CD8-positive, alpha-beta T cell (primary cell): ENCODE measurements at places on chromosomes 11 and 22.

DNA sequence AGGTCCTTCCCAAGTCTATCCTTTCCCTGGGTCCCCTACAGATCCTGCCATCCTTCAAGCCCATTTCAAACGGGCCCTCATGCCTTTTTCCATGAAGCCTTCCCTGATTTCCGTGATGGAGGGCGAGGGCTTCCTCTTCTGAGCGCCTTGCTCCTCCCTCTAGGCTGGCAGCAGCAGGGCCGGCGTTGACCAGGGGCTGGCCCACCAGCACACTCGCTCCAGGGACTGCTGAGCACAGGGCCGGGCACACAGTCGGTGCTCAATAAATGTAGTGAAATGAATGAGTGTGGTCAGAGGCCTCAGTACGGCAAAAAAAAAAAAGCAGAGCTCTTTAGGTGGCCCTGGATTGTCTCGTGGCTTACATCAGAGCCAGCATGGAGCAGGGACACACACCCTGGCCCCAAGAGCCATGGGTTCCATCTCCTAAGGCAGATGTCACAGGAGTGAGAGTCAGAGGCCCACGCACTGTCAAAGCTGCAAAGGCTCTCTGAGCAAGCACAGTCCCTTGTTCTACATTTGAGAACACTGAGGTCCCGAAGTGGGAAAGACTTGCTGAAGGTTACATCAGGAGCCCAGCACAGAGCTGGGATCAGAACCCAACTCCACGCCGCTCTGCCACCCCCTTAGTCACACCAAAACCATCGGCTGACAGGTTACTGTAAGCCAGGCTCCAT, 3.1 kb downstream of the IL2RB start:
- no peak for DNase-seq

- no peak for DNase-seq
Measured at GRCh38 chr11:34890812-34891211, 25.4 kb downstream of the APIP start.

GRCh38 chr11:133978794-133979193, 22.0 kb upstream of the IGSF9B start:
- DNase-seq, result no peak

- no peak for DNase-seq
Measured at GRCh38 chr11:62673196-62673525, 1.1 kb upstream of the LBHD1 start.

GRCh38 chr22:39003165-39003638, 10.9 kb upstream of the APOBEC3C start:
- peak; percentile 88 for DNase-seq

DNA sequence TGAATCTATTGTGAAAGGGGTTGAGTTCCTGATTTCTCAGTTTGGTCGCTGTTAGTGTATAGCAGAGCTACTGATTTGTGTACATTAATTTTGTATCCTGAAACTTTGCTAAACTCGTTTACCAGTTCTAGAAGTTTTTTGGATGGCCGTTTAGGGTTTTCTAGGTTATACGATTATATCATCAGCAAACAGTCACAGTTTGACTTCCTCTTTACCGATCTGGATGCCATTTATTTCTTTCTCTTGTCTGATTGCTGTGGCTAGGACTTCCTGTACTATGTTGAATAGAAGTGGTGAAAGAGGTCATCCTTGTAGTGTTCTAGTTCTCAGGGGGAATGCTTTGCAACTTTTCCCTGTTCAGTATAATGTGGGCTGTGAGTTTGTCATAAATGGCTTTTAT, 24.6 kb upstream of the OOSP4B start:
- DNase-seq, result no peak
